NCI-H446 treated with DMSO at 0.1 percent for 48 hours (cell line): ENCODE measurements at places on chromosomes 6 and 20.

- no peak for DNase-seq
Measured at GRCh38 chr20:33995053-33995831, 1.5 kb downstream of the RALY start.

GRCh38 chr20:63661108-63661507, 3.0 kb downstream of the RTEL1 start:
- DNase-seq: no peak

DNA sequence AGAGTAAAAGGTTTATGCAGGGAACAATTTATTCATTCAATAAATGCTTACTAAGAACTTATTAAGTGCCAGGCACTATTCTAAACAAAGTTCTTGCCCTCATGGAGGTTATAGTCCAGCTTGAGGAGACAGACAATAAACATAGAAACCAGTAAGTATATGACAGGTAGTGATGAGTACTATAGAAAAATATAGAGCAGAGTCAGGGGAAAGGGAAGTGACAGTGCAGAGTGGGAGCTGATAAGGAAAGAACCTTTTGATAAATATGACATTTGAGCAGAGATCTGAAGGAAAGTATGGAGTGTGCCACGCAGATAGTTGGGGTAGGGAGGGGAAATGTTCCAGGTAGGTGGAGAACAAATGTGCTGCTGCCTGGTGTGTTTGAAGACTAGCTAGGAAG, 12.1 kb downstream of the ACSS2 start:
- no peak for DNase-seq

GRCh38 chr6:166410426-166410935, 27.7 kb upstream of the MPC1 start:
- DNase-seq: no peak

GRCh38 chr6:100268326-100268725, 196.4 kb downstream of the SIM1 start:
- no peak for DNase-seq

DNA sequence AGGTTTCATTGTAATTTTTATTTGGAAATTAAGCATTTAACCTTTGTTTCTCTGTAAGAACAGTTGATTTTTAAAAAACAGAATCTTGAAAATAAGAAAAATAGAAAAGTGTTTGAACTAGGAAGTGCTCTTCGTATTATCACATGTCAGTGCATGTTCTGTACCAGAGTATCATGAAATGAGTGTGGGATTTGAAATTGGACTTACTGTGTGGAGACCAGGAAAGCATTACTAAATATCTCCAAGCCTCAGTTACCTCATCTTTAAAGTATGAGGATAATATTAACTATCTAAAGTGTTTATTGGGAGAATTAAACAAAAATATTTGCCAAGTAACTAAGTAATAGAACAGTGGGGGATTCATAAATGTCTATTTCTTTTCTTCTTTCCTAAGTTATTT, 156.9 kb upstream of the FLRT3 start:
- no peak for DNase-seq

DNA sequence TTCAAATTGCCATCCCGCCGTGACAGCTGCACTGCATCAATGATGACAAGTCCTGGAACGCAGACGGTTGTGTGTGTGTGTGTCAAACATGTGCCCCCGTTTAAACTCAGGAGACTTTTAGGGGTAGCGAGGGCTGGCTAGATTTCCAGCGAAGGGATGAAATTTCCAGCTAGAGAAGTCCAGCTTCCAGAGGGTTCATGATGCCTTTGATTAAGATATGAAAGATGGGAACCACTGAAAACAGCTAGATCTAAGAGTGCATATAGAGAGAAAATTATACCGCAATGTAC, 644 bp downstream of the KIZ start:
- DNase-seq: no peak

DNA sequence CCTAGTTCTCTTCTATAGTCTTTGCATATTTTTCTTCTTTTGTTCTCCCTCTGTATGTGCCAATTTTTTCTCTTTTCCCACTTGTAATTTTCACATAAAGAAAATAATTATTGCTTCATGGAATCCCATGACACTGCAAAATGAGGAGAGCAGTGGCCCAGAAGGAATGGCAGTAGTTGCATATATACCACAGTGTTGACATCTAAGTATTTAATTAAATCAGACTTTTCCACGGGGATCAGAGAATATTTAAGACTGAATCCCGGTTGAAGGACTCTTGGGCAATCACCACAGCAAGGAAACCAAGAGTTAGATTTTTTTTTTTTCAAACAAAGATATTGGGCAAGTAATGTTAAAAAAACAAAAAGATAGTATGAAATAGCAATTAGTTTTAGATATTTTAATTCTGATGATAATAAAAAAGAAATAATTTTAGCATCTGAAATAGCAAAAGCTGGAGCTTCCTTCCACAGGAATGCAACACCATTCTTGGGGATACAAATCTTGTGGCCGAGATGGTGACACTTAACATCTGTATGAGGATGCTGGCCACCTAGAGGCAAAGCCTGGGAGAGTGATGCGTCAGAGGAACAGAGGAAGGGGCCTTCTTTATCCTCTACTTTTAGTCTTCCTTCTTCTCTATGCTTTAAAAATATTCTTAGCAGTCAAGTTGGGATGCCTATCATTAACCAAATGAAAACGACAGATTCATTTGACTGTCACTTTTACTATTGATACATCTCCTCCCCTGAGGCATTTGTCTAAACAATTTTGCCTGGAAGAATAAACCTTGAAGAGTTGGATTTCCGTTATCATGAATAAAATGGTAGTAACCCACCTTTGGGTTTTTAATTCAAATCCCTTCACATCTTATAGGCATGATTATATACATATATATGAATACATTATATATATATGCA, 356.2 kb downstream of the GJA1 start:
- DNase-seq: no peak

GRCh38 chr20:45459606-45460005, 9.9 kb upstream of the WFDC2 start:
- no peak for DNase-seq
